ENCODE measurements at places on chromosomes 1 and 21. TPM values are rescaled to one million over a fixed set of nuclear protein-coding genes. Genes with fewer than 3 reads are reported as not detected.

LCE1C gene
- not detected for total RNA-seq

DNA sequence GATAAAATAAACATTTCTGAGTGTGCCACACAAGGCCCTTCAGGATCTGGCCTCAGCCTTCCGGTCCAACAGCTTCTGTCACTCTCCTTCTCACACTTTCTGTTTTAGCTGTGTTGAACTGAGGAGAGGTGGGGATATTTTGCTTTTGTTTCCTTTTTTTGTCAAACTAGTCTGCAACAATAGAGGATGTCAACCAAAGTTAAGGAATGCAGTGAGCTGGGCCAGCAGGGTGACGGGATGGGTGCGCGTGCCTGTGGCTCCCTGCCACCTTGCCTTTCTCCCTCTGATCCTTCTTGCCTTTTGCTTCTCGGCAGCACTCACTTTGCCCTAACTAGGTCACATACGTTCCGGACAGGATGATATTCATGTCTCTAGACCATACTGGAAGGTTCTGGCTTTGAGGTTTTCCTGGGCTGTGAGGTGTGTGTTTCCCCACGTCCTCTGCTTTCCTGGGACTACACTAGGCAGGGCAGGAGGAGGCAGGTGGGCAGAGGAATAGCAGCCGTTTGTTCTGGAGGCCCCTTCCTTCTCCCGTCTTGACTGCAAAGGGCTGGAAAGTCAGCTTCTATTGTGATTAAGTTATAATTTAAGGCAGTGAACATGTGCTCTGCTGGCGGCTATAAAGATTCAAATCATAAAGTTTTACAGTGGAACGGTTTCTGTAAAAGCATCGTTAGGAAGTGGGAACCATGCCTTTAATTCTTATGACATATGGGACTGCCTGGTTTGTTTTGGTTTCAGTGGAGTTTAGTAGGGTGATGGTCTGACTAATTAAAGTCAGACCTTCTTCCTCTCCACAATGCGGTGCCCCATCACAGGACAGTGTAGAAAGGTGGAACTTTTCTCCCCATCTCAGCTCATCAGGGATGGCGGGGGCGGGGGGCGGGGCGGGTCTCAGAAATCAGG, 67.8 kb downstream of the RNF220 start:
- no peak for DNase-seq

HCRTR1 gene
- not detected for total RNA-seq

SLC44A5 gene
- 1.6 TPM for total RNA-seq

DNA sequence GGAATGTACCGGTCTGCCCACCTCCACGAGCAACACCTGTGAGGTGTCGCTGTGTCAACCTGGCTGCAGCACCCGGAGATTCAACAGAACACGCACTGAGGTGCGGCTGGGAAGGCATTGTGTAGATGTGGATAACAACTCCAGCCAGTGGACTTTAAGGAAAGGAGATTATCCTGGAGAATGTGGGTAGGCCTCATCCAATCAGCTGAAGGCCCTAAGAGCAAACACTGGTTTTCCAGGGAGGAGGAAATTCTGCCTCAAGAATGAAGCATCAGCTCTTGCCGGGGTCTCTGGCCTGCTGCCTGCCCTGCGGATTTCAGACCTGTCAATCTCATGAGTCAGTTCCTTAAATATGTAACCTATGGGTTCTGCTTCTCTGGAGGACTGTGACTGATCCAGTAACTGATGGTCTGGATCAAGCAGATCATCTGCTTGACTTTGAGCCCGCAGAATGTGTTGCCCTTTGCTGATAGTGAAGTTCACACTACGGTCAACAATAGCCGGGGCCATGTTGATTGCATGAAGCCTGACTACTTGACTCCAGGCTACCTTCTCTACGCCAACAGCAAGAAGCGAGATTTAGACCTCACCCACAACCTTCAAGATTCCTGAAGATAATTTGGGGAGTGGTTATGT, 15.9 kb upstream of the PRDM15 start:
- DNase-seq: no peak

GRCh38 chr1:26696119-26696653, 371 bp downstream of the ARID1A start:
- no peak for DNase-seq

DNA sequence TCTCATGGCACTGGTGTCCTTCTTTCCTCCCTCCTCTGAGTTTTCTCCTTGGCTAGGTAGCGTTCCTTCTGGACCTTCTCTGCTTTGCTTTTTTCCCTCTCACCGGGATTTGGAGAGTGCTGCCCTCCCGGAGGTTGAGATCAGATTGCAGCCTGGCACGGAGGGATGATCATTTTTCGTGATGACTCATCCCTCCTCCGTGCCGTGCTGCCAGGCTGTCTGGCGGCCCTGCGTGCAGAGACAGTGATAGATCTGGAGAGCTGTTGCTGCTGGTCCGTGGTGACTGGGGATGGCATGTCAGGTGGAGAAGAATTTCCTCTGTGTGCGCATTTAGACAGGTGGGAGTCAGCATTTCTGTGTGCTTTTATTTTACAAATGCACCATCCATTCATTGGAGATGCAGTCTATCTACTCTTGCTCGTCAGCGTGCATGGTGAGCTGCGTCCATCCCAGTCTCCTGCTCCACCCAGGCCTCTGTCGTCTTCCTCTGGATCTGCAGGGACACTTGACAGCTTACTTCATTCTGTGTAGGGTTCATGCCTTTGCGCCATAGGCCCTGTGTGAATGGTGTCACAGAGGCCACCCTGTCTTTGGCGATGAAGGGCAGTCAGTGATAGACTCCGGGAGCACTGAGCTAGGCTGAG, 104.4 kb downstream of the PCBP3 start:
- DNase-seq: peak; percentile 92

SYPL2 gene
- 0.54 TPM for total RNA-seq

Data from H4 (cell line).